ENCODE measurements at places on chromosomes 2 and 18. TPM values are rescaled to one million over a fixed set of nuclear protein-coding genes. Genes with fewer than 3 reads are reported as not detected.

DOCK10 gene
- total RNA-seq: 2.3 TPM

DNA sequence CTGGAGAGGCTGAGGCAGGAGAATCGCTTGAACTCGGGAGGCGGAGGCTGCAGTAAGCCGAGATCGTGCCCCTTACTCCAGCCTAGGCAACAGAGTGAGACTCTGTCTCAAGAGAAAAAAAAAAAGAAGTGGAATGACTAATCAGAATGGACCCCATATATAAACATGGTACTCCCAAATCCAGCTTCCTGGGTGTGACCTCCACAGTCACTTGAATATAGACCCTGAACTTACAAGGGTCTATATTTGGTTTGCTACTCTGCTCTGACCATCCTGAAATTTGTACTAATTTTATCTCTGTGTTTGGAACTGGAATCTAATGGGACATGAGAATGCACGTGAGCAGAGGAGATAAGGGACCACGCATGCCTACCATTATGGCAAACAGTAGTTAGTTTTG lies 275.0 kb downstream of the TNS1 start:
- DNase-seq: no peak

- no peak for DNase-seq
These were observed 100.0 kb upstream of the HDAC4 start for GRCh38 chr2:239500574-239501550.

DNA sequence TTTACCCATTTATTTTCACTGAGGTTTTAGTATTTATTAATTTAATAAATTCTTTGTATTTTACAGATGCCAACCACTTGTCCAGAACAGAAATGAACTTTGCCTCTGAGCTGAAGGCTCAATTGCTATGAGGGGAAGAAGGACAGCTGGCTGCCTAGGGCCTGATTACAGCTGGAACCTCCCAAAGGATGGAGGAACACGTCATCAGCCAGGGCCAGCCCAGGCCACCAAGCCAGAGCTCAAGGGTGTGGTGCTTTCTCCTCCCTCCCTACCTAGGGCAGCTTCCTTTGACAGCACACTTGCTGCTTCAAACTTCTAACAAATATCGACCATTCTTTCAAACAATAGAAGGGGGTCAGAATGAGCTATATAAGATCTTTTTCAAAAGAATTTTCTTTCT lies 19.7 kb upstream of the RIOK3 start:
- DNase-seq: peak; percentile 45

GRCh38 chr2:32678825-32679224 lies 51.0 kb downstream of the TTC27 start:
- no peak for DNase-seq

DNA sequence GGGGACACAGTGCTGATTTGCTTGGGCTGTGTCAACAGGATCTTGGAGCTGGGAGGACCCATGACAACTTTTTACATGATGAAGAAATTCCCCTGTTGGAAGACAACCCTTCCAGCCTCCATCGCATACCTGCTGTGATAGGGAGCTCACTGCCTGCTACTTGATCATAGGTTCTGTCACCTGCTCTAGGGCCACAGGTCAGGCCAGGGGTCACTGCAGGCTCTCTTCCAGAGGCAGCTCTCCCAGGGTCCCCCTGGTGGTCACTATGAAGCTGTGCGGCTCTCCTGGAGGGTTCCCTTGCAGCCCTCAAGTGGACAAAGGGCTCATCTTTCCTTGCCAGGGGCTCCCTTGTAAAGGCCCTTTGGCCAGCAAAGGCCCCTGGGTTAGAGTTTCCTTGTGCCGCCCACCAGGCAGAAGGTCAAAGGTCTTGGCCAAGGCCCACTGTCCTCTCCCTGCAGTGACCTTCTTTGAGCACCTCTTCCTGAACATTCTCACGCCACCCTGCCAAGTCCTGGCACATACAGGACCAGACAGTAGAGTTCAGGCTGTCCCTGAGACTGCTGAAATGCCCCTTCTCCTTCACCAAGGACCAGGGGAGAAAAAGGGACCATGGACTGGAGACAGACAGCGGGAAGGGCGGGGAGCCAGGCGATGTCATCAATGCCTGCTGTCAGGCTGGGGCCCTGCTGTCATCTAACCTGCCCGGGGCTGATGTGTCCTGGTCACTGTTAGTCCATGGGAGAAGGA lies 345.1 kb downstream of the DYSF start:
- peak; percentile 52 for DNase-seq

- DNase-seq: no peak
These were observed 559 bp downstream of the MYL12A start for GRCh38 chr18:3248062-3248657.

GRCh38 chr18:60684843-60685513 lies 312.4 kb upstream of the MC4R start:
- DNase-seq: no peak
